ENCODE measurements at places on chromosomes 2 and 18.

GRCh38 chr2:174025271-174026121, 60.3 kb upstream of the SP3 start:
- DNase-seq = peak; percentile 77

GRCh38 chr18:9507565-9508088, 32.3 kb downstream of the RALBP1 start:
- DNase-seq = no peak

DNA sequence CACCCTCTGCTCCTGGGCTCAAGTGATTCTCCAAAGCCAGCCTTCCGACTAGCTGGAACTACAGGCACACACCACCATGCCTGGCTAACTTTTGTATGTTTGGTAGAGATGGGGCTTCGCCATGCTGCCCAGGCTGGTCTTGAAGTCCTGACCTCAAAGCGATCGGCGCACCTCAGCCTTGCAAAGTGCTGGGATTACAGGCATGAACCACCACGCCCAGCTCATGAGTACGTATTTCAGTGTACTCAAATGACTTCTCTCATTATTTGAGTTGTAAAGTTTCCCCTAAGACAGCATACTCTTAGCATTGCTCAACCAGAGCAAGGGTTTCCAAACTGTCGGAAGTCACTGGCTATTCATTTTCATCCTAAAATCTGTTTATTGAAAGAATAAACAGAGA, 40.3 kb downstream of the IMPA2 start:
- DNase-seq = no peak

GRCh38 chr2:190718652-190719526, 70.0 kb downstream of the NAB1 start:
- DNase-seq = peak; percentile 55

DNA sequence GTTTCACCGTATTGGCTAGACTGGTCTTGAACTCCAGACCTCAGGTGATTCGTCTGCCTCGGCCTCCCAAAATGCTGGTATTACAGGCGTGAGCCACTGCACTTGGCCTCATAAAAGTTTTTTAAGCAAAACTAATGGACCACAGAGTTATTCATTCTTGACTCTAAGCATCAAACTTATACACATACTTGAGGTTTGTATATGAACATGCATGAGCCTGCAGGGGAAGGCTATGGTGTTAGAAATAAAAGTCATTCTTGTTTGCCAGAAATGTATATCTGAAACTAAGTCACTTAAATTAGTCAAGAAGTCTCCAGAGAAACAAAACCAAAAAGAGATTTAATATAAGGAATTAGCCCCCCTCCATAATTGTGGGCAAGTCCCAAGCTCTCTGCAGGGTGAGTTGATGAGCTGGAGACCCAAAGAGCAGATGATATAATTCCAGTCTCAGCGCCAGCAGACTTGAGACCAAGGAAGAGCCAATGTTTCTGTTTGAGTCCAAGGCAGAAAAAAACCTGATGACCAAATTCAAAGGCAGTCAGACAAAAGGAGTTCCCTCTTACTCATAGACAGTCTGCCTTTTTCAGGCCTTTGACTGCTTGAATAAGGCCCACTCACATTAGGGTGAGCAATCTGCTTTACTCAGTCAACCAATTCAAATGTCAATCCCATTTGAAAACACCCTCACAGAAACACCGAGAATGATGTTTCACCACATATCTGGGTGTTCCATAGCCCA, 69.0 kb upstream of the DSG1 start:
- no peak for DNase-seq

- no peak for DNase-seq
These were observed 80.4 kb downstream of the LIMS1 start for GRCh38 chr2:108614659-108615058.

- no peak for DNase-seq
These were observed 16.2 kb downstream of the TOGARAM2 start for GRCh38 chr2:28997237-28997846.

DNA sequence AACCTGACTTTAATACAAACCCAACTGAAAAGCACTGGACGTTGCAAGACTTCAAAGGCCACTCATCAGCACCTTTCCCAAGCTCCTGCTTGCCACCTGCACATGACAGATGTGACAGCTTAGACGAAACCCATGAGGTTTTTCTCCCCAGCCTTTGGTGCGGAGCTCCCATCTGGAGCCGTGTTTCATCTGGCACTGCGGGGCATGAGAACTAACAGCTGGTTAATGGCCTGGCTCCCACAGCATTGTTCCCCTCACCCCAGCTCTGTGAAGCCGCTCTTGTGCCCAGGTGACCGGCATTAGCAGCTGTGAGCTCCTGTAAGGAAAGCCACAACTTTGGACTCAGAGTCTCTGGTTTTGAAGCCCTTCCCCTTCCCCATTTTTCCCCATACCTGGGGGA, 50.9 kb downstream of the GALR1 start:
- no peak for DNase-seq

DNA sequence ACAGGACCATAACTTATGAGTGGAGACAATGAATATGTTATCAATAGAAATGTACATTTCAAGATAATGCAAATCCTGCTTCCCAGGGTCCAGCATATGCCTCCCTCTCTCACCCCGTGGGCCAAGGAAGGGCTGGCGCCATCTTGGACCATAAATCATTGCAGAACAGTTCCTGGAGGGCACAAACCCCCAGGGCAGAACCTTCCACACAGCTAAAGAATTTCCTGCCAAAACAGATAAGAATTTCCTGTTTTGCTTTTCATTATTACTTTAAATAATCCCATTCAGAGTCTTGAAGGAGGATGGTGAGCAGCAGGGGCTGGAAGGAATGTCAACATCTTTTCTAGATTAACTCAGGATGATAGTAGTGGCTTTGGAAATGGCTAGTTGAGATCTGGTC, 53.7 kb downstream of the EHD3 start:
- no peak for DNase-seq

- no peak for DNase-seq
These were observed 76.7 kb downstream of the PHLPP1 start for GRCh38 chr18:62792016-62792415.

DNA sequence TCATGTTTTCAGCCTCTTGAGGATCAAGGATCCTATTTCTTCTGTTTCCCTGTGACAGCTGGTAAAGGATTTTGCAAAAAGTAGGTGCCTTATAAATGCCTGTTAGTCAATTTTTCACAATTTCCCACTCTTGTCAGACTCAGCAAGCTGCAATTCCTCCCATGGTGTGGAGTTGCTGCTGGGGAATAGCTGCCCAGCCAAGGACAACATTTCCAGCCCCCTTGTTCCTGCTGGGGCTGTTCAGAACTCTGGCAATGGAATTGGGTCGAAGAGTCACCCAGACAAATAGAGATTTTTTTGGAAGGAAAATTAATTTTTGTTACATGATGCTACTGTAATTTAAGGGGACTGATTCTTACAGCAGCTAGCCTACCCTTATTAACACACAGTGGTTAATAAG, 43.7 kb downstream of the FSHR start:
- no peak for DNase-seq

GRCh38 chr2:56268856-56269255, 85.1 kb downstream of the CCDC85A start:
- no peak for DNase-seq

DNA sequence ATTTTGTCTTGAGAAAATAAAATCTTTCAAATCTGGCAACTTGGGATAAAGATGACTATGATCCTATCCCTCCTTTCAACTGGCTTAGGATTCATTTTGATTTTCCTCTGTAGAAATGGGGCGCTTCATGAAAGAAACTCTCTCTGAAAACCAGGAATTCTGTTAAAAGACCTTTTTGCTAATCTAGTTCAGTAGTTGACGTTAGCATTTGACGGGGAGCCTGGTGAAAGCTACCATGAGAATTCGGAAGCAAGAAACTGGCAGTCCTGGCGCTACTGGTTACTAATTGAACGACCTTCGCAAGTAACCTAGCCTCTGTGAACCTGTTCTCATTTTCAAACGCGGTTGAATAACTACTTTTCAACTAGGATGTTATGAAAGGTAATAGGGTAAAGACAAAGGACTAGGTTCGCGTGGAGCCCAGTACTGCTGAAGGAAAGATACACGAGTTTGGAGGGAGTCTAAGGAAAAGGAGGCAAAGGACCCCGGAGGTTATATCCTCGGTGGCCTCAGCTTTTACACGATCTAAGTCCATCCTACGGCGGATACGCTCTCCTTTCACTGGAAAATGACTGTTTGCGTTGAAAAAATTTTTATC, 604 bp upstream of the STK11IP start:
- no peak for DNase-seq
